ENCODE measurements at places on chromosomes 5 and 9.

GRCh38 chr5:93099902-93100347, 481.1 kb downstream of the NR2F1-AS1 start:
- DNase-seq = peak; percentile 23

DNA sequence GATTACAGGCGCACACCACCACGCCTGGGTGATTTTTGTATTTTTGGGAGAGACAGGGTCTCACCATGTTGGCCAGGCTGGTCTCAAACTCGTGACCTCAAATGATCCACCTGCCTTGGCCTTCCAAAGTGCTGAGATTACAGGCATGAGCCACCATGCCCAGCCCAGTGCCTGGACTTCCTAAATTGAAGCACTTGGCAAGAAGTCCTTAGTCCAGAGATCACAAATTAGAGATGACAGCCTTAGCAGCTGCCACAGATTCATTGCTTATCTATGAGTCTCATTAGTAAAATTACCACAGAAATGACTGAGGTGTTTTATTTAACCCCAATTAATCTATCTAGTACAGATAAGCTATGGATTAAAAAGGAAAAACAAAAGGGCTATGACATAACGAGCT, 19.2 kb downstream of the EFCAB9 start:
- DNase-seq = no peak

DNA sequence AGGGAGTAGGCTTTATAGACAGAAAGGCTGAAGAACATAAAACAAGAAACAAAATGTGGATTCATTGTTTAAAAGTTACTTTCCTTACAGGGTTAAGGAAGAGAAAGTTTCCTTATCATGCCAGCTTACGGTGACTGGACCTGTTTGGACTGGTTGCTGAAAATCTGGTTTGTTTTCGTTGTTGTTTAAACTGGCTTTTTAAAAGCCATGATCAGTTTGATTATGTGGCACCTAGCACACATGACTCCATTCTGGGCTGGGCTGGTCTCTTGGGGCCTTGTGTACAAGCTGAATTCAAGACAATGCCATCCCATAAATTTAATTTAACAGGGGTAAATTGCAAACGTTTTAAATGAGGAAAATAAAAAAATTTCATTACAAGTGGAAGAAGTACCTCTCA, 18.4 kb upstream of the ZNF474 start:
- no peak for DNase-seq

DNA sequence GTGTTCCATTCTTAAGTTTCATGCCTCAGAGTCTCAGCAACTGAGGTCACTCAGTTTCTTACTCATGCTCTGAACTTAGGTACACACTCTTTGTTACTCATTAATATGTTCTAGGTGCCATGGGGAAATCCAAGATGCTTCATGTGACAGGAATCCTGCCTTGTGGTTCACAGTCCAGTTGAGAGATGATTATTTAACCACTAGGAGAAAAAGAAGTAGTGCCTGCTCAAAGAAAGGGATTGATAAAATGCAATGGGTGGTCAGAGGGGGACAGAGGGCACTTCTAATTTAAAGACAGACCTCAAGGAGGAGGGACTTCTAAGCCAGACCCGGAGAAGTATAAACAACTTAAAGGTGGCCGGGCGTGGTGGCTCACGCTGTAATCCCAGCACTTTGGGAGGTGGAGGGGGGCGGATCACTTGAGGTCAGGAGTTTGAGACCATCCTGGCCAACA, 69.0 kb downstream of the UGCG start:
- peak; percentile 100 for DNase-seq

GRCh38 chr5:143676802-143677201, 135.2 kb upstream of the HMHB1 start:
- DNase-seq = no peak

GRCh38 chr5:150122158-150122510, 33.5 kb downstream of the PDGFRB start:
- no peak for DNase-seq

DNA sequence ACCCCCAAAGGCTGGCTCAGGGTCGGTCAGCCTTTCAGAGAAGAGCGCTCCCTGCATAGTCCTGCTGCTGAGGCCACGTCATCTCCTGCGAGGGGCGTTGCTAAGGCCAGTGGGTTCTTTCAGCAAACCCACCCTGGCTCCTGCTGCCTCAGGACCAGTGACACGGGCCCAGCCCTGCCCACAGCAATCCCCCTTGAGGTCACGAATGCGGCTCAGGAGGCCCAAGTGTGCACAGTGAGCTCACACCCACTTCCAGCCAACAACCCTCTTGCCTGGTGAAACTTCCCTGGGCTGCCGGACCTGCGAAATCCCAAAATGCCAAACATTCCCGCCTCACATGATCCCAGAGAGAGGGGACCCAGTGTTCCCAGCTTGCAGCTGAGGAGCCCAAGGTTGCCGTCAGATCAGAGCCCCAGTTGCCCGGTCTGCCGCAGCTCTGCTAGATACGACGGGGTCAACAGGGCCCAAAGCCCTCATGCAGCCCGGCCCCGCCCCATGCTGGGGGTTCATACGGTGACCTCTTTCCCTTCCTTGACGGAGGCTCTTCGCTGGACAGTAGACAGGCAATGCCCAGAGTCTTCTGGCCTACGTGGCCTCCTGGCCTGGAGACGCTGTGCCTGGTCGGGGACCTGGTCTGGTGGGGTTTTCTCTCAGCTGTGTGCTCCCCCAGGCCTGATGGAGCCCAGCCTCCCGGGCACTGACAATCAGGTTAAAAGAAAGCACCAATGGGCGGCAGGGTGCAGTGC, 116.4 kb upstream of the COL5A1 start:
- DNase-seq = no peak

DNA sequence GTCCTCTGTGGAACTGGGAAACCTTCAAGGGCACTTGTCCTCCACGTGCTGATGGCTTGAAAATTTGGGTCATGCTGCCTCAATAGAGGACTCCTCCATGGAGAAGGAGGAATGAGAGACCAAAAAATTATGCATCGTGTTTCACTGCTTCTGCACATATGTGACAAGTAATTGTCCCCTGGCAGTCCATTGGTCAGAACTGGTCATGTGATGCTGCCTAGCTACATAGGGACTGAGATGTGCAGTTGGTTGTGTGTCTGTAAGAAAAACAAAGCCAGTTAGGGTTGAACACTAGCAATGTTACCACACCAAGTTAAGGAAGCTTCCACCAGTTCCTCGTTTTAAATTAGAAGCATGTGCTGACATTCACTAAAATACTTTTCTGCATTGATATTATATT, 201.9 kb upstream of the ANKH start:
- DNase-seq = no peak

DNA sequence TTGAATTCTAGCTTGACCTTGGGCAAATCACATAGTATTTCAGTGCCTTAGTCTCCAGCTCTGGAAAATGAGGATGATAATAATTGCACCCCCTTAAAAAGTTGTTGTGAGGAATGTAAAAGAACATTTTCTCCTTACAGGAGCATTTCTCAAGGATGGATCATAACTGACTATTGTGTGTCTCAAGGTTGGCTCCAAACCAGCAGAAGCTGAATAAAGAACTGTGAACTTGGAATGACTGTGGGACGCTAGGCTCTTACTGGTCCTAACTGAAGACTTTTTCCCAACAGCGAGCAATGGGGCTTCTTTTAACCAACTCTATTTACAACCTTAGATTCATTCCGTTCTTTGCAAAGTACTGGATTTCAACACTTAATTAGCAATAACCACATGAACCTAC, 26.2 kb upstream of the GLRX start:
- no peak for DNase-seq

DNA sequence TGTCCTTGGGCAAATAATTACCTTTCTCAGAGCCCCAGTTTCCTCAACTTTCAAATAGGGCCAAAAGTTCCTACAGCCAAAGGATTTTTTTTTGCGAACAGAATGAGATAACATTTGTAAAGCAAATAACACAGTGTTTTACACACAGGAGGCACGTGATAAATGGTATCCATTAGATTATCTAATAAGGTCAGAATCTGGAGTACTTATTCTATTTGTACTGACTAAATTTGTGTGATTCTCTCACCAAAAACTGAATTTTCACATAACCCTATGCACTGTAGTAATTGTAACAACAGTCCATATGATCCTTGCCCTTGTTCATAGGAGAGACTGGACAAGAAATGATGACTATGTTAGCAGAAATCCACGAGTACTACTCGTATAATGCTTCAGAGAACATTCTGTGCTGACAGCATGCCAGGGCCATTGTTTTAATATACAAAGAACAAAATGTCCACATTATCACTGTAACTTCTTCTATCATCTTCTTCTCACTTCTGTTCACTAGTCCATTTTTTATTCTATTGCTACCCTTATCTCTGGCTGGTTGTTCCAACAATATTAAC, 13.9 kb upstream of the FEM1C start:
- DNase-seq = peak; percentile 48

GRCh38 chr9:131673531-131673930, 66.3 kb downstream of the RAPGEF1 start:
- DNase-seq = no peak

DNA sequence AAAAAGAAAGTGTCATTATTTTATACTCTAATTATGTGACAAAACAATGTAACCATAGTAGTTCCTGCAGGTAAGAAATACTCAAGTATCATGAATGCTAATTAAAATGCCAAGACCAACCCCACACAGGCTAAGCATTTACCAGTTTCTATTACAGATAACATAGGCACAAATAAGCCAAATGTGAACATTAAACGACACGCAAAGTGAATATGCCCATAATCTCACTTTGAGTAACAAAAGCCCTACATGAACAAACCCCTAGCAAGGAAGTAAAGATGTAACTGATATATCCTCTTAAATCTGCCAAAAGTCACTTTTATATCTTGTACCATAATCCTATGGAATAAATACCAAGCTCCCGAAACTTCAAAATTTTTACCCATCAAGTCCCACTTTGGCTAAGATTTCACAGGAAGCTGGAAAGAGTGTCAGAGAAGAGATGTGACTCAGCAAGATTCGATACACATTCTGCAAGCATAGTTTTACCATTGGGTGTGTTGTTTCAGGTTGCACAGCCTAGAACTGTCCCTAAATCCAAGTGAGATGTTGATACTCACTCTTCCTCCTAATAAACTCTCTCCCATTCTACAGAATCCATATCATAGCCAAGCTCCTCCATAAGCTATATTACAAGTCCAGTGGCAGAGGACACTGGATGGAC, 28.8 kb downstream of the TRPM6 start:
- DNase-seq = no peak

DNA sequence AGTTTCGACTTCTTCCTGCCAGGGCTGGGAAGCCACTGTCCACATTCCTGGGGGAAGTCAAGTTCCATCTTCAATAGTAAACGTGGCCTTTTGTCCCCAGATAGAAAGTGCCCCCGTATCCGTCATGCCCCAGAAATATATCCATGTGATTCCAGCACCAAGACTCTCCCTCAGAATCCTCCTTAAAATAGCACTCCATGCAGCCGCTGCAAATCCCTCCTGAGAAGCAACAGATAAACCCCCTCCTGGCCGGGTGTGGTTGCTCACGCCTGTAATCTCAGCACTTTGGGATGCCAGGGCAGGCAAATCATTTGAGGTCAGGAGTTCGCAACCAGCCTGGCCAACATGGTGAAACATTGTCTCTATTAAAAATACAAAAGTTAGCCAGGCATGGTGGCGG, 126.1 kb downstream of the OLFM1 start:
- no peak for DNase-seq

- no peak for DNase-seq
These were observed 84.4 kb upstream of the STARD4 start for GRCh38 chr5:111596705-111597104.

DNA sequence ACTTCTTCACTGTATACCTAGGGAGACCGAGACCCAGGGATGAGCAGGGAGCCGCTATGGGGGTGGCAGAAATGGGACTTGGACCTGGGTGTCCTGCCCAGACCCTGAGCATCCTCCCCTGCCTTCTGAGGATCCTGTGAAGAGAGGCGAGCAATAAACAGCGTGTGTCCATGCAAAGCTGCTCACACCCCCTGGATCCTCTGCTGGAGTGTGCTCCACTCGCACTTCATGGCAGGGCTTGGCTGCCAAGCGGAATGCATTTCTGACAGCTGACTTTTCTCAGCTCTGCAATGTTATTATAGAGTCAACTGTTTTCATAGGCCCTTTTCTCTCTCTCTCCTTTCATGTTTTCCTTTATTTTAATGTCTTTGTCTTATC, 31.0 kb upstream of the ALDH1B1 start:
- no peak for DNase-seq

- no peak for DNase-seq
These were observed 104.7 kb downstream of the ISL1 start for GRCh38 chr5:51487952-51488351.

DNA sequence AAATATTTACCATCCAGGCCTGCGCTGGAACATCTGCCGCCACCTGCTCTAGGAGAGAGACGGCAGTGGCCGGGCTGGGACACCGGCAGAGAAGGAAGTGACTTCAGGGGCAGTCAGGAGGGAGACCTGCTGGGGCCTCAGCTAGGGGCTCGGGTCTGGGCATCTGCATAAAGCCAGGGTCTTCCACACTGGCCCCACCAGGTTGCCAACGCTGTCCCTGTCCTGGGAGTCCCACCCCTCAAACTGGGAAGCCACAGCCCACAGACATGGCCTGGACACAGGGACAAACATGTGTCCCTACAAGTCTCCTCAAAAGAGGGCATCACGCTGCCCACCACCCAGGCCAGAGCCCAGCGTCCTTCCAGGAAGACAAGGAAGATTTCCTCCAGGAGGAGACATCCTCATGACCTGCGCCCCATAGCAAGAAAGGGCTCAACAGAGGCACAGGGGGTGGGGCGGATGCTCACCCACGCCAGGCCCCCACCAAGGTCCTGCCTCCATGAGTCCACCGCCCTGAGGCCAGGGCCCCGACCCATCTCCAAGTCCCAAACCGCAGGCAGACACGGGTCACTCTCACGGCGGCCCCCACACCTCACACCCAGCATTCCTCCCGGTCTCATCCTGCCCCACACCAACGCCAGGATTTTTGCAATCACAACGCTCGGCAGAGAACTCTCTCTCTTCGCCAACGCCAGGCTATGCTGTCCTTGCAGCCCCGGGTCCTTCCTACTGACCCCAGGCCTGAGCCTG, 9.0 kb downstream of the VAV2 start:
- no peak for DNase-seq

DNA sequence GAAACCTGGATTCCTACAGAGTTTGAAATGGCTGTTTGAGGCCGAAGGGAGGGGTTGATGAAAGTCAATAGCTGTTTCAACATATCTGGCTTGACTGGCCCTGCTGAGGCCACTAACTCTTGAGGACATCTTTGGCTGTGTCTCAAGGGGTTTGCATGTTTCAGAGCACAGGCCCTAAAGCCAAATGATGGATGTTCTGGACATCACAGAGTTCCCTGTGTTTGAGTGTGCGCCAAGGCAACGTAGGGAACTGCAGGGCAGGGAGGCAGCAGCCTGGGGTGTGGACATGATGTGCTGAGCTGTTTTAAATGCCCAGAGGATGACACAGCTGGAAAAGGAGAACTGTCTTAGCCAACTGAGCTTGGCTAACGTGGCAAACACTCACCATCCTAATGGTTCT, 89.6 kb downstream of the RAPGEF1 start:
- no peak for DNase-seq

- DNase-seq = no peak
These were observed 1026.9 kb downstream of the PTPRD start for GRCh38 chr9:9585920-9586319.

DNA sequence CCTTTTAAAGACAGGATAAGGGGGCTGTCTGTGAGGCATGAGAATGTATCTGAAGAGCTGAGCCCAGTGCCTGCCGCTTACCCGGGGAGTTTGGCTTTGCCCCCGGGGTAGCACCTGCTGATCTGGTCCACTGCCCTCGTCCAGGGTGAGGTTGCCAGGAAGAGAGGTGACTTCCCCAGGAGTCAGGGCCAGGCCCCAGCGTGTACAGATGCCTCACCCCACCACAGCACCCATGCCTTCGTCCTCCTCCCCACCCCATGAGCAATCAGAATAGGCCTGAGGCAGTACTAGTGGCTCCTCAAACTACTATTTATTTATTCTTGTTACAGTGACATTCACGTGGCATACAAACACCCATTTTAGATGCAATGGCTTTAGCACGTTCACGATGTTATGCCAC, 15.7 kb upstream of the AIF1L start:
- peak; percentile 56 for DNase-seq
